ENCODE measurements at places on chromosomes 1 and 21.

DNA sequence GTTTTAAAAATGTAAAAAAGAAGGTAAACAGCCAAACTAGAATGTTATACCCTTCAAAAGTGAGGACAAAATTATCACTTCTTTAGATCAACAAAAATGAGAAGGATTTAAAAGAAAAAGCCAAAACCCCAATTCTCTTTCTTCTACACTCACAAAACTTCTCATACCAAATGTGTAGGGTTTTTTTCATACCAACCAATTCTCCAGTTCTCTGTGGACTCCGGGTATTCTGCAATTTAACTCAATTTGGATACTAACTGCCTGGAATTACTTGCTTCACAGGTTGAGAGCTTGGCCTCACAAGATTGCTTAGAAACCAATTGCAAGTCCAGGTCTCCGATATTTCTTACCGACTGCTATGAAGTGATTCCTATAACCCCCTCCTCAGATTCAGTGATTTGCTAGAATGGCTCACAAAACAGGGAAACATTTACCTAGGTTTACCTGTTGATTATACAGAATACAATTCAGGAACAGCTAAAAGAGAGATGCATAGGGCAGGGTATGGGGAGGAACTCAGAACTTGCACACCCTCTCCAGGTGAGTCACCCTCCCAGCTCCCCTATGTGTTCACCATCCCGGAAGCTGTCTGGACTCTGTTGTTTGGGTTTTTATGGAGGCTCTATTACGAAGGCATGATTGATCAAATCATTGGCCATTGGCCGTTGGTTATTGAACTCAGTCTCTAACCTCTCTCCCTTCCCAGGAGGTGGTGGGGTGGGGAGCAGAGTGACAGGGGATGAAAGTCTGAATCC is 67.1 kb downstream of the CAMTA1 start:
- no peak for DNase-seq

- DNase-seq: no peak
These were observed 1.1 kb upstream of the THEM5 start for GRCh38 chr1:151854658-151855057.

GRCh38 chr21:34771512-34772028 is 102.8 kb downstream of the CLIC6 start:
- no peak for DNase-seq

DNA sequence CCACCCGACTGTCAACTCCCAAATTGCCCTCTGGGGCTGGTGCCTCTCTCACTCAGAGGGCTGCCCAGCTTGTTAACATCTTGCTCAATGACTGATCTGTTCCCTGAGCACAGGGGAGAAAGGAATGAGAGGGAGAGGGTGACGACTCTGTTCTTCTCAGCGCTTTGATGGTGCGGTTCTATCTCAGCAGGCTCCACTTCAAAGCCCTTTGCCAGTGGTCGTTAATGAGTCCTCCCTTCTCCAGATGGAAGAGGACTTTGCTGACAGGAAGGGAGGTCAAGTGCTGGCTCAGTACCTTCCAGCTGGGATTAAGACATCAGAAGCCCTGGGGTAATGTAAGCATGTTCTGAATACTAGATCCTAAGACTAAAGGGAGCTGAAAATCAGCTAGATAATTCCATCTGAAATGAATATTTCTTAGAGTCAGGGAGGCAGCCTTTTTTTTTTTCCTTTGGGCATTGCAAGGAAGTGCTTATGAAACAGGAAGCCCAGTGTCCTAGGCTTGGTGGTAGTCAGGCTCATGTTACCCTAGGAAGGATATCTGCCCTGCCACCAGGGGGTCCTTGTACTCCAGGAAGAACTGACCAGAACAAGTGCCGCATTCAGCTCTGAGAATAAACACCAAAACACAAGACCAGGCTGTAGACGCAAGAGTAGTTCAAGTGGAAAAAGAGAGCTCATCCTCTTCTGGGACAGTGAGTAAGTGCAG is 4.7 kb downstream of the FMOD start:
- no peak for DNase-seq

GRCh38 chr1:13703128-13703513 is 3.1 kb downstream of the PRDM2 start:
- no peak for DNase-seq

- DNase-seq: peak; percentile 18
These were observed 28.9 kb downstream of the ODR4 start for GRCh38 chr1:186404454-186405051.

GRCh38 chr1:211932933-211933254 is 102.3 kb upstream of the LPGAT1 start:
- no peak for DNase-seq

- no peak for DNase-seq
These were observed 2.6 kb upstream of the GUCA2B start for GRCh38 chr1:42150651-42151050.

- no peak for DNase-seq
These were observed 3.7 kb downstream of the CYB561D1 start for GRCh38 chr1:109497449-109498160.

DNA sequence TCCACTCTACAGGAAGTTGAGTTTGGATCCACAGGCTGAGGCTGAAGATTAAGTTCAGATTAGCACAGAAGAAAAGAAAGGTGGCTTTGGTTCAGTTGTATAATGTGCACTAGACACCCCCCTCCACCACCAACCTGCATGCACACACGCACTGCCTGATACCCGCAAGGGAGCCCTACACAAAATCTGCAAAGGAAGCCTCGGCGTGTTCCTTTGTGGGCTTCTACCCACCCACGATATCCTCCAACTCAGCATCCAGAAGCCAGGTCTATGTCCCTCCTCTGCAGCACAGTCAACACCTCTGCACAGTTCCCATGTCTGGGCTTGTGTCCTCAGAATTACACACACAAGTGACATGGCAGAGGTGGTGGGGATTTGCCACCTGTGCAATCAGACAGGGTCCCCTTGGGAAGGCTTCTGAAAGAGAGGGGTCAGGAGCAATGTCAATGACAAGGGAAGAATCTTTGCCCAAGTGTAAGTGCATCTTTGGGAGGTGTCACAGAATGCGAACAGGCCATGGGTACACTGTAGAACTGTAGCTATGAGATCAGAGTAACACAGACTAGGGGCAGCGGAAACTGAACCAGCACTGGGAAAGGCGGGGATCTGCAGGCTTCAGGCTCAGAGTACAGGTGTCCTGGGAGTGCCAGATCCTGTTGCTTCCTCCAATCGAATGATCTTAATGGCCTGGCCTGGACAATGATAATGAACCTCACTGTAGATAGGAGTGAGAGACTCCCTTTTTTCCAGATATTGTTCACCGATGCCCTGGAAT is 148.6 kb upstream of the ETV3 start:
- no peak for DNase-seq

- no peak for DNase-seq
These were observed 6.0 kb upstream of the SEC16B start for GRCh38 chr1:177975588-177976495.

GRCh38 chr1:36884801-36885200 is 149.5 kb downstream of the GRIK3 start:
- DNase-seq: no peak

- DNase-seq: no peak
These were observed 35.9 kb upstream of the RASAL2 start for GRCh38 chr1:178057912-178058534.

DNA sequence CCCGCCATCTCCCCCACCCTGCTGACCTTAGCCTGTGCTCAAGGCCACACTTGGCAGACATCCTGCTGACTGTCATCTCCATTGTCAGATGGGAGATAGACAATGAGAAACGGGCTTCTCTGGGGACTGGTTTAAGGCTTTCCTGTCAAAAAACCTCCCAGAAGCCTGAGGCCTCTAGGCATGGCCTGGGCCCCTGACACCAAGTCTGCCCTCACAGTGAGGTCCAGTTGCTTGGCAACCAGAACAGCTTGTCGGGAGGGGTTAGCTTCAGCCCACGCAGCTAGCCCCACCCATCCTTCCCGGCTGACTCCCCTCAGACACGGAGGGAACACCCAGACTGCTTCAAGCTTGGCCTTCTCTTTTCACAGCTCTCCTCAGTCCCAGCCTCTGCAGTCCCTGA is 11.0 kb downstream of the PLEKHA6 start:
- DNase-seq: no peak

GRCh38 chr1:147080006-147080661 is 92.1 kb downstream of the PRKAB2 start:
- DNase-seq: no peak

GRCh38 chr21:44461464-44462001 is 6.2 kb downstream of the LRRC3 start:
- DNase-seq: no peak

- no peak for DNase-seq
These were observed 172.5 kb downstream of the TRABD2B start for GRCh38 chr1:47824716-47825115.

GRCh38 chr1:198030682-198031081 is 113.5 kb downstream of the LHX9 start:
- DNase-seq: no peak

DNA sequence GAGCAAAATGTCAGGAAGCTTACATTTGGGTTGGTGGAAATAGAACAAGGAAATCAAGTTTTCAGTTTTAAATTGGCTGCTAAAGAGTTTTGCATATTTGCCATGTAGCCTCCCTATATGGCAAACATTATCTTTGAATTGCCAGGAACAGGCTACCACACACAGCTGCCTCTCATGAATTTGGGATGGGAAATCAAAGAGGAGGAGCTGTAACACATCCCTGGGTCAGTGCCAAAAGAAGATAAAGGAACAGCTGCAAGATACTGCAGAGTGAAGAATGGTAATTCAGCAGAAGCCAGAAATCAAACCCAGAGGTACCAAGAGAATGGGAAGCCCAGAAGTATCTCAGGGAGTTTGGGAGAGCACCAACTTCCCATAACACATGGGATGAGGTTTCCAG is 18.6 kb upstream of the RASAL2 start:
- no peak for DNase-seq

- DNase-seq: no peak
These were observed 75.4 kb downstream of the PLD5 start for GRCh38 chr1:242448910-242449645.

DNA sequence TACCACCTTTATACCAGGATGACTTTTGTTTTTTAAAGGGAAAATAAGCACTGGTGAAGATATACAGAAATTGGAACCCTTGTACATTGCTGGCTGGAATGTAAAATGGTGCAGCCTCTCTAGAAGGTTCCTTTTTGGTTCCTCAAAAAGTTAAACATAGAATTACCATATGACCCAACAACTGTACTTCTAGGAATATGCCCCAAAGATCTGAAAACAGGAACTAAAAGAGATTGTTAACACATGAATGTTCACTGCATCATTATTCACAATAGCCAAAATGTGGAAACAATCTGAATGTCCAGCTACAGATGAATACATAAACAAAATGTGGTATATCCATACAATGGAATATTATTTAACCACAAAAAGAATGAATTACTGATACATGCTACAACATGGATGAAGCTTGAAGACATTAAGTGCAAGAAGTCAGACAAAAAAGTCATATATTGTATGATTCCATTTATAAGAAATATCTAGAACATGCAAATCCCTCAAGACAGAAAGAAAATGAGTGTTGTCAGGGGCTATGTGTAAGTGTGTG is 84.9 kb upstream of the DMRTA2 start:
- no peak for DNase-seq

DNA sequence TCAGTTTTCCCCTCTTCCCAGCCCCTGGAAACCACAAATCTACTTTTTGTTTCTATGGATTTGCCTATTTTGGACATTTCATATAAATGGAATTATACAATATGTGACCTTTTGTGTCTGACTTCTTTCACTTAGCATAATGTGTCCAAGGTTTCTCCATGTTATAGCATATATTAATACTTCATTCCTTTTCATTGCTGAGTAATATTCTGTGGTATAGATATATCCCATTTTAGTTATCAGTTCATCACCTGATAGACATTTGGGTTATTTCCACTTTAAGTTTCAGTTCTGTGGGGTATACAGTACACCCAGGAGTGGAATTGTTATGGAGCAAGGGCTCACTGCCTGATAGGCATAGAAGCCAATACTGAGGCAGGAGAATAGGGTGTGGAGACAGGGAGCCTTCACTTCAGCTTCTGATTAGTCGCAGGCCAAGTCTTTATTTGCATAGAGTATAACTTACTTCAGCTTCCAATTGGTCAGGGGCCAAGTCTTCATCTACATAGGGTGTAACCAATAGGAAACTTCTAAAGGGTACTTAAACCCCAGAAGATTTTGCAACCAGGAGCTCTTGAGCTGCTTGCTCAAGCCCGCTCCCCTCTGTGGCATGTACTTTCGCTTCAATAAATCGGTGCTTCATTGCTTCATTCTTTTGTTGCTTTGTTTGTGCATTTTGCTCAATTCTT is 8.3 kb upstream of the NVL start:
- peak; percentile 33 for DNase-seq

DNA sequence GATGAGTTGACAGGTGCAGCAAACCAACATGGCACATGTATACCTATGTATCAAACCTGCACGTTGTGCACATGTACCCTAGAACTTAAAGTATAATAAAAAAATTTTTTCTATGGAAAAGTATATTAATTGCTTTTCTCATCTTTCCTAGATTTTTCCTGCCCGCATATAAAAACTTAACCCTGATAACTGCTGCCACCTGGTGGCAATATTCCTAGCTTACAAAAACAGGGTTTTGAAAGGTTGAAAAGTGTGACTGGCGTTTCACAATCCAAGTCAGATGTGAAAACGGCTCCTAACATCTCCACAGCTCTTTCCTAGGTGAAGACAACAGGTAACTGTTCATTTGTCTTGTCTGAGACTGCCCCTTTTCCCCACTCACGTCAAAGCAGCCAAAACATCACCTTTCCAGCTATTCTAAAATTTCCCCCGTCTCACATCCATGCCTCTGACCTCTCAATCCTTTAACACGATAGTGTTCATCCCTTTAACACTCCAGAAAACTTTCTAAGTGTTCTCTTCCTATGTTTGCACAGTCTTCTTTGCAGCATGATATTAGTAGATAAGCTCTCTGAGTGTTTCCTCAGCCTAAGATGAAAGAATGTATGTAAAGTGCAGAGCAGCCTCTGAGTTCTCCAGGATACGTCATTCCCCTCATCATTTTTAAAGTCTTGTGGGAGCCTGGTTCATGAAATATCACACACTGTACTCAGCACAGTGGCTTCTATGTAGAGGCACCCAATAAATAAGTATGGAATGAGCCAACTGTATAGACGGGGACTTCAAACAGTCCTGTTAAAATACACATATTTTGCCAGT is 27.5 kb downstream of the OVGP1 start:
- DNase-seq: peak; percentile 43

DNA sequence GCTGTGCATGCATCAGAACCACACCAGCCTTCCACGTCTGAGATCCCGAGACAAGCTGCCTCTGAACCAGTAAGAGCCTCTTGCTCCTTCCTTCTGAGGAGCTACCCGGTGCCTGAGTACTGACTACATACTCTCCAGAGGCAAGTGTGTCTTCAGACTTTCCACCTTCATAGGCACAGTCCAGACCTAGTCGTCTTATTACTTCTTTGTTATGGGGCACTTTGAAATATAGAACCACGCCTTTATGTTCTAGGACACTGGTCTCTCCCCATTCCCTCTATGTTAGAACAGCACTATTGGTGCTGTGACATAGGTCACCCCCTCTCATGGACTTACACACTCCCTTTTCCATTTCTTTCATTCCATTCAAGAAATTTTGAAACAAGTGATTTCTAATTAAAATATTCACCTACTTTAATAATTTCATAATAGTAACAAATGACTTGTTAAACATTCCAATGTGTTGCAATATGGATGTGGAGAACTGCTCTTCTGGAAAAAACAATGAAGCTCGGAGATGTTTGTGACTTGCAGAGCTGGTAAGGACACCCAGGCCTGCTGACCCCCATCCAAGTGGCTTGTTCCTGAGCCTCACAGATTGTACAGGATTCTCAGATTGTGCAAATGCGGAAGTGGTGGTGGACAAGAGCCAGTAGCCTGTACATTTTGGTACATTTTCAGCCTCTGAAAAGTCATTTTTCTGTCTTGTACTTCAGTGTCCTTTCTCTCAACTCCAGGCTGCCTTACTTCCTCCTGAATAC is 76.1 kb upstream of the SIPA1L2 start:
- DNase-seq: no peak

- peak; percentile 58 for DNase-seq
These were observed 95.6 kb upstream of the KCNK1 start for GRCh38 chr1:233518344-233518743.

All from HL-60 (cell line).